ENCODE measurements at places on chromosomes 6 and 20. TPM values are rescaled to one million over a fixed set of nuclear protein-coding genes. Genes with fewer than 3 reads are reported as not detected.

The OOEP gene
- polyA plus RNA-seq = not detected

The UBE3D gene
- polyA plus RNA-seq = 8.1 TPM

The PNLDC1 gene
- polyA plus RNA-seq = 0.35 TPM

The SLPI gene
- not detected for polyA plus RNA-seq

The COL9A1 gene
- 39.5 TPM for polyA plus RNA-seq

The SLA2 gene
- polyA plus RNA-seq = 0.53 TPM

The SOBP gene
- 12.0 TPM for polyA plus RNA-seq

GRCh38 chr6:166693880-166694279, 66.8 kb upstream of the RPS6KA2 start:
- no peak for DNase-seq

GRCh38 chr20:22700367-22700766, 116.0 kb upstream of the FOXA2 start:
- no peak for DNase-seq

- DNase-seq = no peak
These were observed 81.6 kb upstream of the MLN start for GRCh38 chr6:33885132-33886057.

- no peak for DNase-seq
These were observed 289 bp downstream of the FOXP4 start for GRCh38 chr6:41546475-41546865.

DNA sequence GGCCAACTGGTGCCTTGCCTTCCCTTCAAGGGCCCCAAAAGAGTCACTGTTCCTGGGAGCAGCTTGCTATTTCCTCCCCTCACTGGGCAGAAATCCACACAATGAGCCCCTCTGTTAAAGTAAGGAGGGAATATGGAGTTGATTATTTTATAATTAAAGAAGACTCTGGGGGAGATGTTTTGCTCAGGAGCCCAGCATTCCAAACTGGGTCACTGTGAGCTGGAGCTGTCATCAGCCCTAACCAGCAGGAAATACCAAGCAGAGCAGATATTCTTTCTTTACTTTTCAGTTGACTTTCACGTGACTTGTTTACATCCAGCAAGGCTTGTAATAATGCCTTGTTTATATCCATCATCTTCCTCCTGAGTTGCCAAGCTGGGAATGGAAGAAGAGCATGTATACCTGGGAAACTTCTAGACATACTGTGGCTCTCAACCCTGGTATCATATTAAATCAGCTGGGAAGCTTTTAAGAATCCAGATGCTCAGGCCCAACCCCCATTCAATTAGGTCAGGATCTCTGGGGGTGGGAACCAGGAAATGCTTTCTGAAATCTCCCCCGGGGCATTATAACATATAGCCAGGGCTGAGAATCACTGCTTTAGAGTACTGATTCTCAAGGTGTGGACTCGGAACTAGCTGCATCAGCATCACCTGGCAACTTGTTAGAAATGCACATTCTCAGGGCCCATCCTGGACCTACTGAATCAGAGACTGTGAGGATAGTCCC, 175.6 kb upstream of the MYLIP start:
- DNase-seq = no peak

- no peak for DNase-seq
These were observed 126.3 kb downstream of the PRND start for GRCh38 chr20:4848041-4848440.

DNA sequence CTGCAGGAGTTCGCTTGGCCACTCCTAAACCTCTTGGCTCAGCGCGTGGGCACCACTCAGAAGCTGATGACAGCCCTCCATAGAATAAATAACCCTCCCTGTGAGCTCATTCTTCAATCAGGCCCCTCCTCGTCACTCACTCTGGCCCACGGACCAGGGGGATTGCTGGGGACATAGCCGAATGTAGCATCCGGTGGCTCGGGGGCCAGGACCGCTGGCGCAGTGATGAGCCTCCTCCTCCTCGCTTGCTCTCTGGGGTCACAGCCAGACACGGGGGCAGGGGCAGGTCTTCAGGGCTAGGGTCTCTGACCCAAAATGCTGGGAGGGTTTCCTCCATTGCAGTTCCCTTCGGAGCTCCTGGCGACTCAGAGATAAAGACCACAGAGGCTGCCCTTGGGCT, 79.9 kb downstream of the TFAP2C start:
- DNase-seq = no peak

DNA sequence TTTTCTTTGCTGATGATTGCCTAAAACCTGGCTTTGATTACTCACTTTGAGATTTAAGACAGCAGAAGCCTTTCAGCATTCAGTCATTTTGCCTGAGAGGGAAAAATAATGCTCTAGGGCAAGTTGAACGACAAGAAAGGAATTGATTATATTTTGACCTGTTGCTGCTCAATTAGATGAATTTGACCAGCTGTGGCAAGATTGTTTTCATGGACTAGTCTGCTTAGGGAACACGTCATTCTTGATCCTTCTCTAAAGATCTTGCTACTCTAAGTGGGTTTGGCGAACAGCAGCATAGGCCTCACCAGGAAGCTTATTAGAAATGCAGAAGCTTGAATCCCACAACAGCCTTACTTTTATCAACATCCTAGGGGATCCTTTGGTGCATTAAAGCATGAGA, 59.7 kb upstream of the PHACTR1 start:
- DNase-seq = no peak

DNA sequence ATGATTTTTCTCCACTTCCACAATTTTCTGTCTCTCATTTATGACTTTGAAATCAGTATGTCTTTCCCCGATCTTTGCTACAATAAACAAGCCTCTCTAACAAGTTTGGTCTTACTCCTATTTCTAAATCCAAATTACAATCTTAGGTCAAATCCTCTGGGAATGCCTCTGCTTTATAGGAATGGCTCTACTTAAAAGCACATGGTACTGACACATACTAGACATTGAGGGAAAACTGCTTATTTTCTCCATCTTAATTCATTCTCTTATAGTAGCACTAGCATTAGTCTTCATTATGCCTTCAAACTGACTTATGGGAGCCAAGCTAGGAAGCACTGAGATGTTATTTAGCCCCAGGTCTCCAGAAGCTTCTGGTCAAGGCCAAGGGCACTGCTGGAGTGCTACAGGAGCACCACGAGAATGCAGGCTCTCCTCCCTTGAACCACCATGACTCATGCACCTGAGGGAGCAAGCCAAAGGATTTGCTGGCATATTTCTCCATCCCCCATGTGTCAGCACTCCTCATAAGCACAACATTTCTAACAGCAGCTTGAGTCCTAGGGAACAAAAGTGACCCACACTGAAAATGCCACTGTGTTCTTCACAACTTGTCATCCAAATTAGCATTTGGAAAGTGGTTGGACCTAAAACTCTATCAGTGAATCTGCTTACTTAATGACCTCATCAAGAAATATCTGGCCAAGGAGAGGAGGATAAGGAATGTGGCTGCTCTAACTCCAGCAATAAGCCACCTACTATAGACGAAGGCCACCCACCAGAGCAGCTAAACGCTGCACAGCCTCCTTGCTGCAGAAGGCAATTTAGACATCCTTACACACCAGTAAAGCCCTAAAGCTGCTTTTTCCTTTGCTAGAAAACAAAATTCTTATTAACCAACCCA, 156.8 kb upstream of the KCNQ5 start:
- DNase-seq = no peak

DNA sequence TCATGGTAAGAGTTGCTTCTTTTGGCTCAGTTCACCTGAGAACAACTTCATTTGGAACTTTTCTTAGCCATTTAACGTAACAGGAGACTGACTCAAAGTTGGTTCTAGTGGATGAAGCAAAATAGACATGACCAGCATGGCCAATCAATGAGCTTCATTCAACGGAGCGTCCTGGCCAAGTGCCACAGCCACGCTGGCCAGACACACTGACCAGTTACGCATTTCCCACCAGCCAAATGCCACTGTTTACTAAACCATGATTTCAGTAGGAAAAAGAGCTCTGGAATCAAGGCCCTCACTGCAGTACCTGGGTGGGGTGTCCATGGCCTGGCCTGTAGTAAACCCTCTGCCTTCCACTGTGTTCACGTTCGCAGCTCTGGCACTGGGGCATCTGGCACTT, 80.4 kb downstream of the POPDC3 start:
- no peak for DNase-seq

DNA sequence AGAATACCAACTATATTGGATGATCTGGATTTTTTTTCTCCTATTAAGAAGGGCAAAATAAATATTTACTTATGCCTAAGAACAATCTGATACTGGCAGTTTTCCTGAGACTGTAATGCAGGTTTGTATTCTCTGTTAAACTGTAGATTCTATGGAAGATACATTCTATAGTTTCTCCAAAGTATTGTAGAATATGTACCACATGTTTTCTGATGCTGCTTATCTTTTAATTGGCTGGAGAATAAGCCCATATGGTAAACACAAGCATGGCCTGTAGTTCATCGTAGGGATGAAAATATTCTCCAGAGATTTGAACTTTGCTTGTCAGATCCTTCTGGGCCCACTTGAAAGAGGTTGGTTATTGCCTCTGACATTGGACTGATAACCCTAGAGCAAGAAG, 99.1 kb downstream of the CENPW start:
- no peak for DNase-seq

DNA sequence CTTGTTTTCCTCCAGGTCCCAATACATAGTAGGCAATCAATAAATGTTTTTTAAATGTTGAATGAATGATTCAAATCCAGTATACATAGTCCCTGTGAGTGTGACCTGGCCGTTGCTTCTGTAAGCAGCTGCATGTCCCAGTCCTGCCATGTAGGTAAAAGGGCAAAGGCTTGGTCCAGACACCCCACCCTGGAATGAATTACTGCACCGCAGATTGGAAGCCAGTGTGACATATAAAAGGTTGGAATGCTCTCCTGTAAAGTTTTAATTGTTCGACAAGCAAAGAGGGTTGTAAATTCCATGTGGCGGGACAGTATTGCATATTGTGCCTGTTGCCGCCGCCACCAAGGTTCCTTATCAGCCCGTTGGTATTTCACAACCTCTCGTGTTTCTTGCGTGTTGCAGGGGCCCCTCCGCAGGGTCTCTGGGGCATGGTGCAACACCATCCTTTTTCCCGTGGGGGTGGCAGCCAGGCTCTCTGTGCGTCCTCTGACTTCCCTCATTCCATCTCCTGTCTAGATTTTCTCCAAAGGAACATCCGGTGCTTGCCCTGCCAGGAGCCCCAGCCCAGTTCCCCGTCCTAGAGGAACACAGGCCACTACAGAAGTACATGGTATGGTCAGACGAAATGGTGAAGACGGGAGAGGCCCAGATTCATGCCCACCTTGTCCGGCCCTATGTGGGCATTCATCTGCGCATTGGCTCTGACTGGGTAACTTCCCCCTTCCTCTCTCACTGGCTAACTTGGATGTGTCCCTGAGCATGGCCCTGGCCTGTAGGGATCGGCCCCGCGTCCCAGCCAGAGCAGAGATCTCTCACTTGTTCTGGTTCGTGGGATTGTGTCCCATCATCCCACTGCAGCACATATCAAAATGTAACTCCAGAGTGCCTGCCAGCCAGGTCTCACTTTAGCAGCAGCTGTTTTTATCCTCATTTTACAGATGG, 20.3 kb downstream of the POFUT1 start:
- DNase-seq = no peak

GRCh38 chr6:19837511-19838441, 606 bp downstream of the ID4 start:
- no peak for DNase-seq

- DNase-seq = no peak
These were observed 639.6 kb downstream of the EPHA7 start for GRCh38 chr6:92779746-92780145.

GRCh38 chr6:6579281-6579680, 9.2 kb upstream of the LY86 start:
- DNase-seq = no peak

- no peak for DNase-seq
These were observed 853.8 kb upstream of the FLRT3 start for GRCh38 chr20:15191082-15191723.

- DNase-seq = peak; percentile 12
These were observed 1.1 kb downstream of the EIF2S2 start for GRCh38 chr20:34110745-34111641.

DNA sequence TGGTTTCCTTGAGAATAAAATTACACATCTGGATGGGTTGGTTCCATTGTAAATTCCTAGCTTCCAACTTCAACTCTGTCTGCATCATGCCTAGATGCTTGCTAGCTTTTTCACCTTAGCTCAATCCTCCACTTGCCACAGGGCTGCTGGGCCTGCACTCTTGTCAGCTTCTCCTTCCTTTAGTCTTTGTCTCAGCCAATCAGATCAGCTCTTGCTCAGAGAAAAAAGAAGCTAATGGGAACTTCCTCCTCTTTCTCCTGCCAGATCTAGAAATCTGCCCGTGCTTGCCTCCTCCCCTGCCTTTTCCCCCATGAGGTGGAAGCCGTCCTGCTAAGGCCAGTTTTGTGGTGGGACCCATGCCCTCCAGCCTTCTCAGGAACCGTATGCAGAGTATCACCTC, 18.5 kb downstream of the RAE1 start:
- no peak for DNase-seq

DNA sequence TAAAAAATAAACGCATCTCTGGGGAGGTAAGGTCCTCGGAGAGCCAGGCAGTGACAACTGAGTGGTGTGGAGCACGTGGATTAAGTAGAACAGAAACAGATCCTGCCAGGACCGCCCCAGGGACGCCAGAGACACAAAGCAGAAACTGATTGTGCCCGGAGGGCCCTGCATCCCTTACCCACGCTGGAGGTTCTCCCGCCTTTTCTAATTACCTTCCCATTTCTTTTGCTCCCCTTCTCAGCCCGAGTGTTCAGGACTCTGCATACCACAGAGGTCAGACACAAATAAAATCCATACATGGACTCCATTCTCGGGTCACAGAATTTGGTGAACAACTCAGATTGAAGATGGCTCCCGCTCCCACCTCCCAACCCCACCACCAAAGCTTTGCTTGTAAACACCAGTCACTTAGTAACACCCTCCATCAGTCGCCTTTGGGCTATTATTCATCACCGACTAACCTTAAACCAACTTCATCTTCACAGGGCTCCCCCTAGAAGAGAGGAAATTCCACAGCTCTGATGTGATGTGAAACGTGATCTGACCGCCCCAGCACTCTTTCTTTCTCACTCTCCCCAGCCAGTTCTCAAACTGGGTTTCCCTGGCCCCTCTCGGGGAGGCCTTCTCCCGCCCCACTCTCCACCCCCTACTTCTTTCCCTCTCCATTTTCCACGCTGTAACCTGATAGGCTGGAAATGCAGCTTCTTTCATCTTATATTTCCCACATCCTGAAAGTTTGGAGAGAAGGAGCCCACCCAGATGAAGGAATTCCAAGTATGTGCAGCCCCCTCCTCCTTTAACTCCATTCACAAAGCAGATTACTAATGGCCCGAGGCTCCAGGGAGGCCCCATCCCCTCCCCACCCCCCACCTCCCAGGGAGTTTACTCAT, 32.5 kb upstream of the PIM1 start:
- DNase-seq = peak; percentile 78

- DNase-seq = no peak
These were observed 45.8 kb upstream of the PIM1 start for GRCh38 chr6:37123957-37124729.

GRCh38 chr6:1473166-1473565, 83.8 kb downstream of the FOXF2 start:
- DNase-seq = no peak

DNA sequence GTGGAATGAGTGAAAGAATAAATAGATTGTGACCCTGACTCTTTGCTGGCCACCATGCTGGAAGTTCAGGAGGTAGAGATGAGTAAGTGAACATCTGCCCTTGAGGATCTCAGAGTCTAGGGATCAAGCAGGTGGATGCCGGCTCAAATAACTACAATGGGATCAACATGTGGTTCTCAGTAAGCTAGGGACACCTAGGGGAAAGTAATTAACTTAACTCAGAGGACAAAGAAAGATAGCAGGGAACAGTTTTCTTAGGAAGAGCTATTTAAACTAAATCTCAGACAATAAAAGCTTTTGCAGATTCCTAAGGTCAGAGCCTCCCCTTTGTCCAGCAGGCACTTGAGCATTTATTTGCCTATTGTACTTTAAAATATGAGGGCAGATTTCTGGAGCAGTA, 29.1 kb downstream of the SLC13A3 start:
- no peak for DNase-seq
